ENCODE measurements at places on chromosomes 4 and X. TPM values are rescaled to one million over a fixed set of nuclear protein-coding genes. Genes with fewer than 3 reads are reported as not detected.

NPY2R gene
- total RNA-seq: 27.4 TPM

CTAG1A gene
- not detected for total RNA-seq

FHDC1 gene
- total RNA-seq: 0.20 TPM

LARP7 gene
- total RNA-seq: 17.3 TPM

SPANXB1 gene
- not detected for total RNA-seq

FRYL gene
- total RNA-seq: 47.0 TPM

BMX gene
- total RNA-seq: 0.33 TPM

MAN2B2 gene
- 63.4 TPM for total RNA-seq

PROM1 gene
- 0.13 TPM for total RNA-seq

RAP1GDS1 gene
- 62.9 TPM for total RNA-seq

COX7B gene
- 142 TPM for total RNA-seq

HSPA4L gene
- total RNA-seq: 17.0 TPM

CLCN4 gene
- 5.1 TPM for total RNA-seq

SPATA18 gene
- total RNA-seq: 32.6 TPM

GCNA gene
- 2.9 TPM for total RNA-seq

ZNF732 gene
- total RNA-seq: 0.13 TPM

MAGEA8 gene
- total RNA-seq: not detected

NUDT6 gene
- total RNA-seq: 3.2 TPM

HHIP gene
- 11.1 TPM for total RNA-seq

ATP1B4 gene
- not detected for total RNA-seq

TAF7L gene
- 0.20 TPM for total RNA-seq

COX7B2 gene
- not detected for total RNA-seq

TEX11 gene
- not detected for total RNA-seq

EDNRA gene
- 9.3 TPM for total RNA-seq

REPS2 gene
- 0.72 TPM for total RNA-seq

CXorf51B gene
- not detected for total RNA-seq

CDKN2AIP gene
- 12.9 TPM for total RNA-seq

CD38 gene
- 0.07 TPM for total RNA-seq

GATA1 gene
- not detected for total RNA-seq

FGF13 gene
- total RNA-seq: 0.13 TPM

PPBP gene
- total RNA-seq: not detected

VCX gene
- total RNA-seq: not detected

HAND2 gene
- 5.4 TPM for total RNA-seq

MAGEA2 gene
- not detected for total RNA-seq

AKAP4 gene
- not detected for total RNA-seq
